Spinal cord (tissue), 10 donors: ENCODE measurements at places on chromosomes 4 and X. TPM values are rescaled to one million over a fixed set of nuclear protein-coding genes. Genes with fewer than 3 reads are reported as not detected.

The TLR3 gene
- total RNA-seq = 6.2 TPM

The HPSE gene
- total RNA-seq = 2.5 TPM

The DMD gene
- total RNA-seq = 112 TPM

The MAP7D2 gene
- 8.2 TPM for total RNA-seq

The HMX1 gene
- 0.69 TPM for total RNA-seq

The TRIM75 gene
- not detected for total RNA-seq

The CXCL3 gene
- total RNA-seq = 1.7 TPM

DNA sequence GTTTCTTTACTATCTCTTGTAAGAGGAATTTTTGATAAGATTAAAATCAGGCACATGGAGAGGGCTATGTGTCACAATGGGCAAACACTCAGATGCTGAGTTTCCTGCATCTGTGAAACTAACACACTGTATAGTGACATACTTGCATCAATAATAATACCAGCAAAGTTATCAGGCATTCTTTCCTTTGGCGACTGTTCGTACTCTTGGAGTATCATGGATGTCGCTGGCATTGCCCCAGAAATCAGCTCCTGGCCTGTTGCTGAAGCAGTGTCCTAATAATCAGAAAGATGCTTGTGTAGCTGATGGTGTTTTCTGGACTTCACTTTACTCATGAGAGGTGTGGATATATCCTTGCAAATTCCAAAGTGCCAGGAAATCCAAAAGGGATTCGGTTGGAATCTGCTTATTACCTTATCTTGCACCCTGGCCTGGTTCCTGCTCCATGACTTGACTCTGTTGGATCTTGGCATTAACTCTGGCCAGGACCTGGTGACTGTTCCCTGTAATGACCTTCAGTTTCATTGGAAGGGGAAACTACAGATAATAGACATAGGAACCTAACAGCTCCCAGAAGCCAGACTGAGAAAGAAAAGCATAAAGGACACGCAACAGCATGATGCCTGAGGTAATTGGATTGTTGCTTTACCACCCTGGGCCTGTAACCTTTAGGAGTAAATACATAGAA, 762.5 kb upstream of the GRIA3 start:
- DNase-seq = no peak

DNA sequence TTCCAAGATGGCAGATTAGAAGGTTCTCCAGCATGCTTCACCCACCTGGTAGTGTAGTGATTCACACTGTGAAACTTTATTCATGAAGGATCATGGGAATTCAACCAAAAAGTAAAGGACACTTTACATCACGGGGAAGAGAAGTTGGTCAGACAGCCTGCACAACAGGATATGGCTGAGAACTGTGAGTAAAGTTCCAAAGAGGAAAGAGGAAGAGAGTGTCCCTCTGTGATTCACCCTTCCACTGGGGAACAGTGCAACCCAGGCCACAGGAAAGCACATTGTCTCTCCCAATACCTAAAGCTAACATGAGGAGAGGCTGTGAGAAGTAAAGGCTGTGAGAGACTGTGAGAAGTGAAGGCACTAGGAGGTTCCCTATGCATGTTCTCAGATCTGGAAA, 137.2 kb downstream of the STPG2 start:
- no peak for DNase-seq

DNA sequence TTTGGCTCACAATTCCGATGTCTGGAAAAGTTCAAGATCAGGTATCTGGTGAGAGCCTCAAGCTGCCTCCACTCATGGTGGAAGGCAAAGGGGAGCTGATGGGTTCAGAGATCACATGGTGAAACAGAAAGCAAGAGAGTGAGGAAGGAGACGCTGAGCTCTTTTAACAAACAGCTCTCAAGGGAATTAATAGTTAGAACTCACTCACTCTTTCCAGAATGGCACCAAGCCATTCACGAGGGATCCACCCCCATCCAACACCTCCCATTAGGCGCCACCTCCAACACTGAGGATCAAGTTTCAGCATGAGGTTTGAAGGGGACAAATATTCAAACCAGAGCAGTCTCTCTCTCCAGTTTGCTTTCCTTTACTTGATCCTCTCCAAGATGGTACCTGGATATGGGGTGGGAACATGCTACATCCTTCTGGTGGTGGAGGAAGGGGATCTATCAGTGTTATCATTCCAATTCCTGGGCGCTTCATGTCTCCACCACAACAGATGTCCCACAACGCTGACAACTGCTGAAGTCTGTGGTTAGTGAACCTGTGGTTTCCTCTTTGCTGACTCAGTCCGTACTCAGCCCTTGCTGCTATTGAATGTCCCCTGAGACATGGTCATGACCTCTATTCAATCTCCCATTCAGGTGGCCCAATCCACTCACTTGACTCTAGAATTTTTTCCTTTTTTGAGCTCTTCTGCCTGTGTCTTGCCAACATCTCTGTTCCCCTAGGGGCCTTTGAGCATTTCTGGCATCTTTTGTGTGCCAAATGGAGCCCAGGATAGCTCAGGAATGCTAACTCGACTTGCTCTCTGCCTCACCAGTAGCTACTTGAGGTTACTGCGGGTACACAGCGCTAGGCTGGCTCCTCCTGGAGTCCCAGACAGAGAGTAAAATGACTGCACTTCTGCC, 395.2 kb downstream of the MID1IP1 start:
- DNase-seq = no peak

DNA sequence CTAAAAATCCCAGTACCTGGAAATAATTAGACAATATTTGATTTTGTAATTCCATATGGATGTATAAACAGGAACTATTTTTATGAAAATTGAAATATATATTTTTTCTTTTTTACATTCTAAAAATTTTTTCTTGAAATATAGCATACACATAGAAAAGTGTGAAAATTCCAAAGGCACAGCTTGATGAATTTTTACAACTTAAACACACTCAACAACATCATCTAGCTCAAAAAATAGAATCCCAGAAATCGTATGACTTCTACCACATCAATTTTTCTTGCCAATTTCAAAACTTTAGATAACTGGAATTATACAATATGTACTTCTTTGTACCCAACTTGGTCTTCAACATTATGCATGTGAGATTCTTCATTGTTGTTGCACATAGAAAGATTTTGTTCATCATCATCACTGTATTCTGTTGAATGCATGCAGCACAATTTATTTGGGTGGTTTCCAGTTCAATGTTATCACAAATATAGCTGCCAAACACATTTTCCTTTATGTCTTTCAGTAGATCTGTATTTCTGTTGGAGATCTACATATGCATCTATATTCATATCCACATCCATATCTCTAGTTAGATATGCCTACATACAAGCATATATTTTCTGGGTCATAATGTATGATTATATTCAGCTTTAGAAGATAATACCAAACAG, 340.7 kb upstream of the SLIT2 start:
- DNase-seq = no peak

DNA sequence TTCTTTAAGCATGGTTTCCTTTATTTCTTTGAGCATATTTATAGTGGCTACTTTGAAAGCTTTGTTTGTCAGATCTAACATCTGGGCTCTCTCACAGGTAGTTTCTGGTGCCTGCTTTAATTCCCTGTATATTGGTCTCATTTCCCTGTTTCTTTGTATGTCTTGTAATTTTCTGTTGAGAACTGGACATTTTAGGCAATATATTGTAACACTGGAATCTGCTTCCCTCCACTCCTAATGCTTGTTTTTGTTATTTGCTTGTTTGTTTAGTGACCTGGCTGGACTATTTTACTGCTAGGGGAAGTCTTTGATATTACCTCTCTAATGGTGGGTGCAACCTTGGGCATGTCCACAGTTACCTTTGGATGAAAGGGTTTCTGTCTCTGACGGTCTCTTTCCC, 25.0 kb downstream of the BMPR1B start:
- DNase-seq = no peak
